ENCODE measurements at places on chromosomes 2 and 18. TPM values are rescaled to one million over a fixed set of nuclear protein-coding genes. Genes with fewer than 3 reads are reported as not detected.
A peak's percentile ranks its signal among the peaks of the same experiment; 100 is the strongest.

- DNase-seq = no peak
These were observed 848.8 kb downstream of the TDRD15 start for GRCh38 chr2:21972586-21972985.

- DNase-seq = no peak
These were observed 27.4 kb upstream of the CUL3 start for GRCh38 chr2:224612578-224612977.

GRCh38 chr2:27049422-27050280, 1.8 kb upstream of the AGBL5 start:
- DNase-seq = no peak

- DNase-seq = no peak
These were observed 32.4 kb downstream of the MRPS9 start for GRCh38 chr2:105070010-105070865.

Gene EGR4
- 0.81 TPM for total RNA-seq

Gene DPP10
- total RNA-seq = not detected

Gene SNRNP27
- 39.8 TPM for total RNA-seq

DNA sequence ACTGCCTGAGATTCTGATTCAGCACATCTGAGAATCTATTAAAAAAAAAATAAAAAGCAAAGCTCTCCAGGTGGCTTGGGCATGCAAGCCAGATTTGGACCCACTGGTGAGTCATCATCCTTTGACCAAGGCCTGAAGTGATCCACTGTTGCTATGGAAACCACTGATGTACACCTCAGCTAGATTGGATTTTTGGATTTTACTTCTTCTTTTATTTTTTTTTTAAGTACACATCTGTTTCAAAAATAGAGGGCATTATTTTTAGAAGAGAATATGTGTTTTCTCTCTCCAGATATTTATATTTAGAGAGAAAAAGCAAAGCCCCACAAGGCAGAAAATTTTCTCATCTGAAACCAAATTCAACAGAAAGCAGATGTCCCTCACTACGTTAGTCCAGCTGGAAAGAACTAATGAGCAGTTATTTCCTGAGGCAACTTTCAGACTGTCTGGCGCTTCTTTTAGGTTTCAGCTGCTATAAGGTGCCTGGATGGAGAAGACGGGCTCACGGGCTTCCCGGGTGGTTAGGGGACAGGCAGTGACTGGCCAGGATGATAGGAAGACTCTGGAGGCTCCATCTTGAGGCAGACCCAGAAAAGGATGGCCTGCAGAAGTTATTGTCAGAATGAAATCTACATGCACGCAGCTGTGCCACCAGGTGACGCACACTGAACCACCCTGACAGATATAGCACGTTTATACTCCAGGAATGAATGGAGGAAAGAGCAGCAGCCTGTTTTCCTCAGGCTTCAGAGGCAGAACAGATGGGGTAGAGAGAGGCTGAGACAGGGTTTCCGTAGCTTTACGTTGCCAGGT, 50.5 kb downstream of the MRPL35 start:
- DNase-seq = peak; percentile 9

DNA sequence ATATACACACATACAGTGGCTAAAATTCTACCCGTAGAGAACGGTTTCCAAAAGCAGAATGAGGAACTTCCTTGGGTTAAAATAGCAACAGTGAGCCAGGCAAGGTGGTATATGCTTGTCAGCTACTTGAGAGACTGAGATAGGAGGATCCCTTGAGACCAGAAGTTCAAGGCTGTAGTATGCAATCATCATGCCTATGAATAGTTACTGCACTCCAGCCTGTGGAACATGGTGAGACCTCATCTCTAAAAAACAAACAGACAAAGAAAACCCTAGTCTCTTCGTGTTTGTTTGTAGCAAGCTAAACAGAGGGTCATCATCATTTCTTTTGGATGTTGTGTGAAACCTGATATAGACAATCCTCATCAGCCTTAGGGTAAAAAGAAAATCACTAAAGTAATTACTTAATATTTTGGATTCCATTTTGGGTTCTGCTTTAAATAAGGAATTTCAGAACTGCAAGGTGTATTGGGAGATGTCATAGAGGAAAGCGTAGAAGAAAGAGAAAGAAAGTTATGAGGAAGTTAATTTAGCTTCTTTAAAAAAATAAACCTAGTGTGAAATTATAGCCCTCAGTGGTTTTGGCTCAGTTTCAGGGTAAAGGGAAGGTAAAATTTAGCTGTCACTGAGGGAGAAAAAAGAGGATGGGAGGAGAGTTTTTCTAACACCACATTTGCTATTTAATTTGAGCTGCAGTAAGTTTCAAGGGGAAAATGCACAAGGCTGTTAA, 46.5 kb downstream of the PLEK start:
- DNase-seq = no peak

- DNase-seq = no peak
These were observed 96.4 kb upstream of the TEX51 start for GRCh38 chr2:126802316-126802715.

Gene TUBA4A
- total RNA-seq = 97.9 TPM

DNA sequence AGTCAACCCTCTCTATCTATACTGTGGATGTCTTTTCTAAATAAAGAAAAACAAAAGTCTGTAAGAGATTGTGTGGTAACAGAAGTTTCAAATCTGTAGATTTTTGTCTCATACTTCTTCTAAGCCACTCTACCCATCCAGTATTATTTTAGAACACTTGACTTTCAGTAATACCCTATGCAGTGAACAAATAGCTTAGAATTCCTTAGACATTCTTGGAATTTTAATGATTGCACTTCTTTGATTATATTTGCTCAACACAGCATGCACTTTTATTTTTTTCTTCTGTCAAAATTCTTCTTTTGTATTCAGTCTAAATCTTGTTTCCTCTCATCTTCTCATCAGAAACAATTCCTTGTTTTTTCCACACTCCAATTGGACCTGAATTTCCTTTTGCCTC, 1080.2 kb downstream of the SUCLG1 start:
- DNase-seq = no peak

Gene LINC00305
- not detected for total RNA-seq

DNA sequence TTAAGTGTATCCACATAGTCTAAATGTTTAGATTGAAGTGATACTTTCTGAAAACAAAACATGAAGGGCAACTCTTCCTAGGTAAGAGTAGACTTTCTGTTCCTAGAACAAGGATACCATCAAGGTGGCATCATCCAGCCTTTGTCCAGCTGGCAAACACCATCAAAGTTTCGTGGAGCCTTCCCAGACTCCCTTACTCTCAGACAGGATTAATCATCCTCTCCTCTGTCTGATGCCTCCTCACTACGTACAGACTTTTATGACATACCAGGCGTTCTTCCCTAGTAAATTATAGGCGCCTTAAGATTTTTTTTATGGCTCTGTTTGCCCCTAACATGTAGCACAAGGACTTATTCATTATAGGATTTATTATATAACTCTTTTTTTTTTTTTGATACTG, 29.4 kb upstream of the ASNSD1 start:
- DNase-seq = no peak

Gene SERPINB2
- total RNA-seq = 85.1 TPM

- DNase-seq = no peak
These were observed 23.3 kb upstream of the FAM237A start for GRCh38 chr2:206619011-206619410.

Gene FAM168B
- 89.7 TPM for total RNA-seq

Gene GPR75
- 5.4 TPM for total RNA-seq

Gene NGEF
- 1.3 TPM for total RNA-seq

GRCh38 chr2:207107551-207107950, 58.2 kb downstream of the KLF7 start:
- DNase-seq = no peak

Gene ST6GAL2
- not detected for total RNA-seq

Gene HSPE1
- total RNA-seq = 454 TPM

Data from Calu3 (cell line).